ENCODE measurements at places on chromosomes 2 and 18. TPM values are rescaled to one million over a fixed set of nuclear protein-coding genes. Genes with fewer than 3 reads are reported as not detected.

Gene LCT
- not detected for polyA plus RNA-seq

Gene ATP6V1C2
- polyA plus RNA-seq, result 1.7 TPM

Gene C2orf80
- not detected for polyA plus RNA-seq

Gene SNORC
- 1.9 TPM for polyA plus RNA-seq
